ENCODE measurements at places on chromosomes 5 and 9.

DNA sequence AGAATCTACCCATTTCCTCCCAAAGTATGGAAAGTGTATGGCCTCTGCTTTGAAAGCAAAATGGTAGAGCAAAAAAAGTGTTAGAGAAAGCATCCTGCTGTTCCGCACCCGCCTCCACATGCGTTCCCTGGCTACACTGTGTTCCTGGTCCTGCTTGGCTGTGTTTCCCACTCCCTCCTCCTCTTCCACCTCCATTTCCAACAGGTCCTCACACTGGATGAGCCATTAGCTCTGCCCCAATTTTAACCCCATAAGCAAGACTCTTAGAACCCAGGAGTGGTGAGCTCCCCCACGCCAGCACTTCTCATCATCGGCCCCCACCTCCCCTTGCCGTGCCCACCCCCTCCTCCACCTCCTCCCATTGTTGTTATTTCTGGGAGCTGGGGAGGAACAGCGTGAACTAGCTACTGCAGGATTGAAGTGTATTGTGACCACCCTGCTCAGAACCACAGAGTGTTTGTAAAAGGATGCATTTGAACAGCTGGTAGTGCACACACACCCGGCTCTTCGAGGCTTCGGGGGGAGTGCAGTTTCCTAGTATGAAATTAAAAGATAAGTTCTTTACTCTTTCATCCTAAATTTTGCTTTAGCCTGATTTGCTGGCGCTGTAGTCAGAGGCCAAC is 120.0 kb downstream of the PDZD2 start:
- no peak for DNase-seq

- no peak for DNase-seq
Observed at GRCh38 chr5:73119451-73120157, 771 bp upstream of the TMEM171 start.

DNA sequence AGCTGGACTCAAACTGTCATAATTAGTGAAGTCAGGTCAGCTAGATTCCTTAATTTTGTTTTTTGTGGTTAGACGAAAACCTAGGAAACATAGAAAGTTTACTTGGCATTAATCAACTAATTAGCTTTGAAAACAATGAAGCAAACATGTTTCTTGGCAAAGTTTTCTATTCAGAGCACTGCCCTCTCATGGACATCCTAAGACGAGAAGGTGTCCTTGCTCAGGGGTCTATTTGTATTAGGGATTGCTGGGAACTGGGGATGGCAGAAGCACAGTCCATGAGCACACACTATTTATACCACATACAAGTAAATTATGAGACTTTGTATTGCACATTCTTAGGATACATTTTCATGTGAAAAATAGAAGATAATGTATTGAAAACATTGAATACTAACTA is 49.7 kb downstream of the POC5 start:
- DNase-seq: no peak

- peak; percentile 76 for DNase-seq
Observed at GRCh38 chr9:84139296-84140070, 158.9 kb downstream of the RMI1 start.

DNA sequence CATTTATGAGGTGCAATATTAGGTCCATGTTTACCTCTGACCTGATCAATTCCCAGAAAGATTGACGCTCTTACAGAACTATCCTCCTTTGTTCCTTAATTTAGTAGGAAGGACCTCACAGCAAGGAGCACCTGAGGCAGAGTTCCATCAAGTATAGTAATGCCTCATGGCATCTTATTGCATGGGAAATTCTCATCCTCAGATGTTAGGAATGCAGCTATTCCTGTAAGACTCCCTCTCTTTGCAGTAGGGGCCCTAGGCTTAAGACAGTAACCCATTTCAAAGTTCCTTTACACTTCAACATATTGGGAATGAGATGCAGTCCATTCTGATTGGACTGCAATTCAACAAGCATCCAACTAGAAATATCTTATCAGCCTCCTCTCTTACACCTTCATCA is 69.8 kb downstream of the SLCO4C1 start:
- no peak for DNase-seq

DNA sequence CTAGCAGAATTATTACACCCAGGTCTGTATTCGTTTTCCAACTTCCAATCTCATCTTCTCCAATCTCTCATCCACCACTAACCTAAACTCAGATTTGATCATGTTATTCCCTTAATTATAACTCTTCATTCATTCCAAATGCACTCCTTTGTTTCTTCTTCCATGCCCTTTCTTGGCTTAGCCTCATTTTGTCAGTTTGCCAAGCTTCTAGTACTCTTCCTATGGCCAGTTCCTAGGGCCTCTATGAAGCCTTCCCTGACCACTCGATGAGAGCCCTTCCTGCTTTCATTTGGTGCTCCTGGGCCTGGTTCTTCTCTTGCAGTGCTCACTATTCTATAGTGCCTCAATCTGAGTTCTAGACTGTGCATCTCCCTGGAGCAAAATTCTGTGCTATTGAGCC is 5.8 kb downstream of the FAM219A start:
- DNase-seq: no peak

GRCh38 chr5:58276431-58276830 is 183.5 kb downstream of the PLK2 start:
- no peak for DNase-seq

GRCh38 chr5:93331863-93332262 is 249.2 kb downstream of the NR2F1-AS1 start:
- no peak for DNase-seq

GRCh38 chr9:122070728-122071515 is 22.2 kb downstream of the TTLL11 start:
- DNase-seq: no peak

- DNase-seq: no peak
Observed at GRCh38 chr9:134841180-134841904, 39.3 kb upstream of the FCN2 start.

DNA sequence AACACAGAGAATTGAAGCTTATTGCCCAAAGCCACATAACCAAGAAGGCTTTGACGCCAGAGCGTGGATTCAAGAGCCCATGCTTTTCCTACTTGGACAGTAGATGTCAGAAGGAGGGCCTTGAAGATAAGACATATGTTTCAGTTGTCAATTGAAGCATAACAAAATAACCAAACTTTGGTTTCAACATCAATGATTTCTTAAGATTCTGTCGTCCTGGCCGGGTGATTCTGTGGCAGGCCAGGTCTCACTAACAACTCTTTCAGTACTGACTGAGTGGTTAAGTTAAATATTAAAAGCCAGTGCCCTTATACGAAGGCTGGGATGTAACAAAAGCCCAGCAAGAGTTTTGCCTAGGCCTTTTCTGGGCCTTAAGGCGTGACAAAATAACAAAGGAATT is 94.0 kb downstream of the RCL1 start:
- DNase-seq: peak; percentile 9
